ENCODE measurements at places on chromosomes 6 and 20.

DNA sequence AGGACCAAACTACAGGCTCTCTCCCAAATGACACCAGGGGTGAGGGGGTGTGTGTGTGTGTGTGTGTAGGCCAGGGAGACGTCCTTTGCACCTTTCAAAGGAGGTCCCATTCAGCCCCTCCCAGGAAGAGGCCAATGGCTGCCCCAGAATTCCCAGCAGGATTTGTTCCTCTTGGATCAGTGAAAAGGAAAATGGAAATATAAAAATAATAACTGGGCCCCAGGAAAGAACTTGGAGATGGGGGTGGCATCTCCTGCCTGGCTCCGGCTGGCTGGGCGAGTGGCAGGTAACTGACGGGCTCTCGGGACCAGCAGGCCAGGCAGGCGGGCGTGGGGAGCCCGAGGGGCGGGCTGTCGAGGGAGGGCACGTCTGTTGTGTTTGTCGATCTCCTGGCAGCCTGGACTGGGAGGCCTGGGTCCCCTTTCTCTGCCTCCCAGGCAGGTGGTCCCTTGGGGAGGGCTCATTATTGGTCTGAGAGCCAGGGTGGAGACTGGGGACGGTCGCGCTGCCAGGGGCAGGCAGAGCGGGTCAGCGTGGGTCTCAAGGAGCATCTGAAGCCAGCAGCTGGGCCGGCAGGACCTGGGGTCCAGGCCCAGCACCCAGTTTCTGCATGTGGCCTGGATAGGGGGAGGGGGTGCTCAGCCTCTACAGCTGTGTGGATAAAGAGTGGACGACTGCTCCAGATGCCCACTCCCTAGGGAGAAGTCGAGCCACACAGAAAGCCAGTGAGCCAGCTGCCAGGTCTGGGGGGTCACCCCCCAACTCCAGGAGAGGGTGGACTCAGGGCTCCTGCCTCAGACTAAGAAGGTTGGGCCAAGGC is 3.1 kb downstream of the NOL4L start:
- DNase-seq: no peak

GRCh38 chr20:52103913-52104545 is 87.5 kb downstream of the ZFP64 start:
- DNase-seq: peak; percentile 77

GRCh38 chr6:34617231-34617630 is 61.1 kb upstream of the SPDEF start:
- no peak for DNase-seq

DNA sequence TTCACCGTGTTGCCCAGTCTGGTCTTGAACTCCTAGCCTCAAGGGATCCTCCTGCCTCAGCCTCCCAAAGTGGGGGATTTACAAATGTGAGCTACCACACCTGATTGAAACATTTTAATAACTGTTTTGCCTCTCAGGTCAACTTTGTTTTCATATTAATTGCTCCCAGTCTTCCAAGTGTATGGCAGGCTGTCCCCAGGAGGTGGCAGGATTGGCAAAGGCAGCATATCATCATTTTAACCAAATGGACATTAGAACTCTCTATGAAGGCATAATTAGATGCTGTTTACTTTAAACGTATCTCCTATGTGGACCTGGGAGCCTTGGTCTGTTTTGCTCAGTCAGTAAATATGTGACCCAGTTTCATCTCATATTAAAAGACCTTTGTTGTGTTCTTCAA is 59.2 kb upstream of the CSE1L start:
- no peak for DNase-seq

DNA sequence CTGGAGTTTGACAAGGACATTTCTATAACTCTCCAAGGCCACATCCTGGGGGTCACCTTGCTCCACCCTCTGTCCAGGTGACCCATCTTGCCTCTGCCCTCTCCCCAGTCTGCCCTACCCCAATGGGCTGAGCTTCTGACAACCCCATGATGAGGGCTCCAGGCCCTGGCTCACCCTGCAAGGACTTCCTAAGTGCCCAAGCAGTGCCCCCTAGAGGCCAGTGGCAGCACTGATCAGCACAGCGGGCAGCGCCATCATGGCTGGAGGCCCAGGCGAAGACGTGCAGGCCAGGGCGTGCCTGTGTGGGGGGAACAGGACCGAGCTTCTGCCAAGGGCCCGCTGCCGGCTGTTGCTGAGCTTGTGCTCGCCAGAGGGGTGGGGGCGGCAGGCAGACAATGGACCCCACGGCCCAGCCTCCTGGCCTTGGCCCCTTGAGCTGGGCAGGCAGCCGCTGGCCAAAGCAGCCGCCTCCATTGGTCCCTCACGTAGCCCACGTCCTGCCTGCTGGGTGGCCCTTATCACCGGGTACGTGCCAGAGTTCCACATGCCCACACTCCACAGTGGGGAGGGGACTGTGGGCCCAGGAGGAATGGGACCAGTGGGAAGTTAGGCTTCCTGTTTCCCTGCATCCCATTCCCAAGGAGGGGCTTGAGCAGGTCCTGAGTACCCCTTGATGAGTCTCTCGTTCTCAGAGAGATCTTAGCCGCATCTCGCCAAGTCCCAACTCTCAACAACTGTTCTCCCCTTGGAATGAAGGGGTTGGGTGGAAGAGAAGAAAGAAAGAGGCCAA is 64.3 kb downstream of the MRPL14 start:
- DNase-seq: no peak

DNA sequence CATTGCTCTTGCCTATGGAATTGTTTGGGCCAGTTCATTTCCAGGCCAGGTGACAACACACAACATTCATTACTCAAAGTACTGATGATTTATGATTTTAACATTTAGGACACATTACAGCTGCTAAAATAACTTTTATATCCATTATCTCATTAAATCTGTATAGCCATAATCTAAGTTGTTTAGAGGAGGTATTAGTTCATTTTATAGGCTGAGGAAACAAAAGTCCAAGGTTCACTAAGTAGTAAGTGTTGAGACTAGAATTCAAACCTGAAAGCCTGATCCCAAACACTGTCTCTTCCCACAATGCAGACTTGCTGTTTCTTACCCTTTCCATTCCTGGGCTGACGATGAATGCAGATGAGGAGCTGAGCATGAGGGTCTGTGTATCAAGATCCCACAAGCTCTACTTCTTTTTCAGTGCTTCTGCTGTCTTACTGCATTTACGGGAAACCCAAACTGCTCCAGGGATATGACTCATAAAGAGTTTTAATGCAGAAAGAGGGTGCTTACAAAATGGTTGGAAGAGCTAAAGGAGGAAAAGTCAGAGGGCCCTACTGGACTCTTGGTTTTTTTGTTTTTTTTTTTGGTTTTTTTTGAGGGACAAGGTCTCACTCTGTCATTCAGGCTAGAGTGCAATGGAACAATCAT is 17.9 kb downstream of the TENT5A start:
- DNase-seq: no peak

- DNase-seq: no peak
Measured at GRCh38 chr20:61260905-61261304, 8.8 kb downstream of the CDH4 start.

DNA sequence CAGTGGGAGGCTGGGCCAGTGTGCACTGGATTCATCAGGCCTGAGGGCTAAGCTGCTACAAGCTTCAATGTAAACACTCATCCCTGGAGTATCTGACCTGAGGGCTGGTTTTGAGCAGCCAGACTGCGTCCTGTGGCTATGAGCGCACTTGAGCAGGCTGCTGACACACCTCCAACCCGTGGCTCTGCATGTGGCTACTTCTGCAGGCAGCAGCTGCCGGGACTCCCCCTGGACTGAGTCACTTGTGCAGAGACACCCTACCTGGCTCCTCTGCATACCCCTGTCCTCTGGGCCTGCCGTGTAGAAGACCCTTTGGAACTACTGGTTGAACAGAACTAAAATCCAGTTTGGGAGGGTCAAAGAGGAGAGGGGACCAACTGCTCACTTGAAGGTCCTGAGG is 172.0 kb downstream of the SCP2D1 start:
- DNase-seq: no peak

GRCh38 chr6:170317076-170317475 is 10.5 kb downstream of the FAM120B start:
- no peak for DNase-seq

DNA sequence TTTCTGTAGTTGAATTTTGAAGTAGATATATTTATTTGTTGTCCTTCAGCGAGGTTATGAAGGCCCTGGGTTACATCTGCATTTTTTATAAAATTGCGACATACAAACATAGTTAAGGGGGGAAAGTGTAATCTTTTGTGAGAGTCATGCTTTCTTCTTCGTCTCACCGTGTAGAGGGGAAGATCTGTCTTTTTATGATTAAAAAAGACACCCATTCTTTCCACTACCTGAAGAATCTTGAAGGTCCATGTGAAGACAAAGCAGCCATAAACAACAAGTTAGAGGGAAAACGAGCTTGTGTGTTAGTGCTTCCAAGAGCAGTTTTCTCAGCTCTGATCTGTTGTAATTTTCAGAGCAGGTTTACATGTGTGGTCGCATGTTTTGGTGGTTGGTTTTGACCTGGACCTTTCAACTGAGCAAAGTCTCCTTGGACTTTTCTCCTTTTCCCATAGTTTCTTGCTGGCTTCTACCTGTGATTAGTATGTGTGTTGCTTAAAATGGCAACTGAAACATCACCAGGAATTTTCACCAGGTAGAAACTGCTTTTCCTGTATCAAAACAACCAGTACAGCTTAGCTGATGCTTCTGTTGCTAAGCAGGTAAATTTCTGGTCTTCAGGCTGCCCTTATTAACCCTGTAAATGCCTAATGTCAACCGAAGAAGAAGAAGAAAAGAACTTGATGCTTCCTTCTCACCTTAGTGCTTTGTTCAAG is 37.3 kb downstream of the RREB1 start:
- DNase-seq: no peak

GRCh38 chr6:3843379-3844096 is 5.6 kb upstream of the FAM50B start:
- DNase-seq: peak; percentile 62

- DNase-seq: no peak
Measured at GRCh38 chr6:159826968-159827647, 27.0 kb downstream of the PNLDC1 start.

DNA sequence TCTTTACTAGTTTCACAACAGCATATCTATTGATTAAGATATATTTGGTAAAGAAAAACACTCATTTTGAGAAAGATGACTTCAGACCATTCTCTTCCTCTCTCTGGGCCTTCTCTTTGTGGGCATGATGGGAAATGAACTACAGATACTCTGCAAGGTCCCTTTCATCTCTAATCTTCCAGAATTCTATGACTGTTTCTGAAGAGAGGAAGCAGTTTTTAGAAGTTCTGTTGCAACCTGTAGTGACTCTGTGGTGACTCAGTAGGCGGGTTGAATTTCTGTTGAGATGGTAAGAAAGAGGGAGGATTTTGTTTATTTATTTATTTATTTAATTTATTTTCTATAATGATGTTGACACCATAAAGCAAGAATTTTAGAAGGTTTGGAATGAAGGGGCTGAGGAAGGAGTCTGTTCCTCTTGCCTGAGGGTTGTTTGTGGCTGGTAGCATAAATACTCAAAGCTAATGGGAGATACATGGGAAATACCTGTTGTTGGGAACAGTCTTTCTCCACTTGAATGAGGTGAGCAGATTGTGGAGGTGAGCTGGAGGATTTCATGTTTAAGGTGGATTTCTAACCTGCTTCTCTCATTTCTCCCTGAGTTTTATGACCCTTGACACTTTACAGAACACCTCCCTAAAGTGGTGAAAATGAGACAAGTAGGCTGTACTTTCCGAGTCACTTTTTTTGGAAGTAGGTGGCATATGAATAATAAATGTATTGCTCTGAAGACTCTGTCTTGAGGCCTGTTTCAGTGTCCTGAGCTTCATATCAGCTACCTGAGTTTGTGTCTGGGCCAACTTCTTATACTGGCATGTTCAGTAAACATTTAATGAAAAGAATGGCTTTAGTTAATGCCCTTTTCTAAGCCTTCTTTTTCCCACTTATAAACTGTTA is 15.0 kb downstream of the ACSS2 start:
- DNase-seq: peak; percentile 88

GRCh38 chr20:41276317-41276751 is 41.2 kb downstream of the ZHX3 start:
- peak; percentile 47 for DNase-seq

- DNase-seq: no peak
Measured at GRCh38 chr6:70166088-70166958, 136.6 kb downstream of the COL9A1 start.

GRCh38 chr20:13105864-13106457 is 97.2 kb downstream of the SPTLC3 start:
- DNase-seq: peak; percentile 29

DNA sequence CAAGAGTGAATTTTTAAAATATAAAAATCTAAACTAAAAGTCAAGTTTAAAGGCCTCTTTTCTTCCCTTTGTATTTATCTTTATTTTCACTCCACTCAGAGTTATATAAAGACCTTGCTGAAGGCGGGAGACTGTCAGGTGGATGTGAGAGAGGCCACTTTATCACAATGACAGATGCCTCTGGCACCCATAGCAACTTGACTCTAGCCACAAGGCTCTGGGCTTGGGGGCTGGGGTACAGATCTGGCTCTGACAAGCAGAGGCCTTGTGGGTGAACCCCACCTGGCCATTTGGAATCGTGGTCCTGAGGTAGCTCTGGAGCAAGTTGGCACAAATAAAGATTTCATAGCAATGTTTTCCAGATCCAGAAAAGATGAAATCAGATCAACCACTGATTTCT is 417.2 kb downstream of the RFPL4B start:
- no peak for DNase-seq

- no peak for DNase-seq
Measured at GRCh38 chr20:57990396-57990987, 238.0 kb downstream of the ANKRD60 start.

- DNase-seq: no peak
Measured at GRCh38 chr6:137848672-137849071, 18.4 kb upstream of the TNFAIP3 start.

DNA sequence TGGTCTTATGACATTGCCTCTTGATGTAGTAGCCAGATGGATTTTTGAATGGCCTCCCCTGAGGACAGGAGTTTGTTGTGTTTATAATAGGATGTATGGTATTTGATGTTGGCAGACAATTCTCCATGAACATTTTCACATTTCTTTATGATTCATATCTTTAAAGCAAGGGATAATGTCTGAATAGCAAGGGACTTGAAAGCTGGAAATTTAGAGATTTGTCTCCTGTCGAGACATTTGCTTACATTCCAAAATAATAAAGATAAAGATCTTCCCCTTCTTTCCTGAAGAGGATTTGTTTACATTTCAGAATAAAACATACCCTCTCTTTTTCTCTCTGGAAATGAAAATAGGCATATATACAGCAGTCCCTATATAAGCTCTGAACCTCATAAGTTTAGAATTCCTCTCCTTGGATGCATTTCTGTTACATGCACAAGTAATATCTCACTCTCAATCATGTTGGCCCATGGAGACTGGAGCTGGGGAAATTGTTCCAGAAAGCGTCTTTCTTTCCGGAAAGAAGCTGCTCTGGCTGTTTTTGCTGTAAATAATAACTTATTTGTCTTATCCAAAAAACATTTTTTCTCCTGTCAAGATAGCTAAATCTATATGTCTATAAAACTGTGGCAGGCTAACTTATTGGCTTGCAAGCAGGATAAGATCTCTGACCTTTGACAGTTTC is 42.5 kb upstream of the ASCC3 start:
- DNase-seq: no peak

All from MV-4-11 (cell line).